H7 (cell line): ENCODE measurements at places on chromosomes 4 and X. TPM values are rescaled to one million over a fixed set of nuclear protein-coding genes. Genes with fewer than 3 reads are reported as not detected.

The PROM1 gene
- total RNA-seq, result 42.3 and 53.4 TPM in 2 replicates

The HMGN5 gene
- 1.7 and 3.5 TPM in 2 replicates for total RNA-seq

The NDST3 gene
- total RNA-seq, result 0.07 and 0.11 TPM in 2 replicates

The LRPAP1 gene
- 57.9 and 101 TPM in 2 replicates for total RNA-seq

The PDGFRA gene
- total RNA-seq, result 5.5 and 10.8 TPM in 2 replicates

The SOWAHB gene
- 0.10 and 0.41 TPM in 2 replicates for total RNA-seq

The FAM156B gene
- total RNA-seq, result 21.5 and 24.3 TPM in 2 replicates

The DDX53 gene
- total RNA-seq, result not detected in 2 replicates

The HEPH gene
- 27.5 and 51.7 TPM in 2 replicates for total RNA-seq

The TMPRSS11B gene
- not detected in 2 replicates for total RNA-seq

The NOA1 gene
- total RNA-seq, result 38.8 and 51.7 TPM in 2 replicates

The GPR50 gene
- 0.55 and 1.5 TPM in 2 replicates for total RNA-seq

The SLC7A11 gene
- total RNA-seq, result 7.1 and 10.2 TPM in 2 replicates

The NDNF gene
- 1.6 and 3.4 TPM in 2 replicates for total RNA-seq

The GSTCD gene
- 25.1 and 36.7 TPM in 2 replicates for total RNA-seq

The MAGEA1 gene
- not detected in 2 replicates for total RNA-seq

The NDP gene
- not detected in 2 replicates for total RNA-seq

The SOX3 gene
- 3.9 and 6.8 TPM in 2 replicates for total RNA-seq

The HSFX2 gene
- 1.2 and 1.3 TPM in 2 replicates for total RNA-seq

The CT45A6 gene
- total RNA-seq, result not detected in 2 replicates

The ATRX gene
- total RNA-seq, result 24.5 and 33.8 TPM in 2 replicates

The CPE gene
- total RNA-seq, result 23.2 and 32.6 TPM in 2 replicates

The ITGB1BP2 gene
- total RNA-seq, result 0.66 and 4.2 TPM in 2 replicates

The TCEAL6 gene
- not detected in 2 replicates for total RNA-seq

The USP17L13 gene
- total RNA-seq, result not detected in 2 replicates

The HS3ST1 gene
- total RNA-seq, result 0.07 and 0.17 TPM in 2 replicates

The SH2D1A gene
- not detected in 2 replicates for total RNA-seq

The GPM6B gene
- 205 and 225 TPM in 2 replicates for total RNA-seq

The DCAF12L1 gene
- total RNA-seq, result 4.4 and 4.8 TPM in 2 replicates

The ACOX3 gene
- 24.4 and 40.8 TPM in 2 replicates for total RNA-seq

The TMPRSS11F gene
- not detected in 2 replicates for total RNA-seq

The GAGE12F gene
- total RNA-seq, result not detected in 2 replicates

The RASGEF1B gene
- 4.0 and 6.1 TPM in 2 replicates for total RNA-seq

The P2RY8 gene
- total RNA-seq, result 0.03 and 0.15 TPM in 2 replicates

The BRS3 gene
- total RNA-seq, result not detected in 2 replicates

The ZFP92 gene
- not detected in 2 replicates for total RNA-seq

The SSX4 gene
- total RNA-seq, result 0.07 and 0.26 TPM in 2 replicates

The GAGE12E gene
- total RNA-seq, result not detected in 2 replicates

The GAGE12C gene
- total RNA-seq, result not detected in 2 replicates

The HNRNPH2 gene
- 33.5 and 35.0 TPM in 2 replicates for total RNA-seq

The ATP6AP1 gene
- 31.4 and 48.8 TPM in 2 replicates for total RNA-seq

The NPY5R gene
- total RNA-seq, result 0.15 and 0.83 TPM in 2 replicates

The BBS7 gene
- total RNA-seq, result 13.2 and 14.5 TPM in 2 replicates

The TLR3 gene
- total RNA-seq, result 1.0 and 1.8 TPM in 2 replicates

The PRR32 gene
- not detected in 2 replicates for total RNA-seq
